Stimulated activated CD4-positive, alpha-beta T cell treated with anti-CD3 and anti-CD28 coated beads, Interleukin-15, amount 100 ng/mL, for 1 hour (primary cell): ENCODE measurements at places on chromosomes 4 and X.

DNA sequence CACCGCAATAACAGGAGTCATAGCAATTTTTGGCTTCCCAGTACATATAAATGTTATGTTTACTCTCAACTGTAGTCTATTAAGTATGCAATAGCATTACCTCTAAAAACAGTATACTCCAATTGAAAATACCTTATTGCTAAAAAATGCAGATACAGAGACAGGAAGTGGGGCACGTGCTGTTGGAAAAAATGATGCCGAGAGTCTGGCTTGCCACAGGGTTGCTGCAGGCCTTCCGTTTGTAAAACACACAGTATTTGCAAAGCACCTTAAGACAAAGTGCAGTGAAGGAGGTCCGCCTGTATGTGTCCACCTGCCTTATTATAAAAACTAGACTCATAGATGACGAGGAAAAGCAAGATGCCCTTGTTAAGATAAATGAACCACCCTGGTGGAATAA, 23.5 kb downstream of the CD99 start:
- DNase-seq: no peak

DNA sequence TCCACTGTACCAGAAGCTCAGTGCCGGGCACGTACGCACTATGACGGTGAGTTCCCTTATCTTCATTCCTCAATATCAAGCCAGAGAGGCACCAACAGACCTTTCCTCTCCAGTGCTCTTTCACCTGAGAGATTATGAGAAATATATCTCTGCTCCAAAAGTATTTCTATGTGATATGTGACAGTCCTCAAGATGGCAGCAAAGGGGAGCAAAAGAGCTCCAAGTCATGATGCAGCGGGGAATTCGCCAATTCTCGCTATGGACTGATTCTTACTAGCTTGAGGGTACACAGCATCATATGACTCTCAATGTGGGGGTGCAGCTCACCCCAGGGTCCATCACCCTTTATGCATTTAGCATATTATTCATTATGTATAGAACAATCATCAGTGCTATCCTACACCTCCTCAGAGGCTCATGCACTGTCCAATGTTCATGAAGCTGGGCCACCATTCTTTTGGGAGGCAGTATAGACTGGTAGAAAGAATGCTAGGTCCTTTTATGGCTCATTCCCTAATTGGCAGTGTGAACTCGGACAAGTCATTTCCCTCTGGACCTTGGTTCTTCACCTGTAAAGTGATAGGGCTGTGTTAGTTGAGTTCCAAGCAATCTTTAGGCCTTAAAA, 12.8 kb upstream of the IQSEC2 start:
- no peak for DNase-seq

DNA sequence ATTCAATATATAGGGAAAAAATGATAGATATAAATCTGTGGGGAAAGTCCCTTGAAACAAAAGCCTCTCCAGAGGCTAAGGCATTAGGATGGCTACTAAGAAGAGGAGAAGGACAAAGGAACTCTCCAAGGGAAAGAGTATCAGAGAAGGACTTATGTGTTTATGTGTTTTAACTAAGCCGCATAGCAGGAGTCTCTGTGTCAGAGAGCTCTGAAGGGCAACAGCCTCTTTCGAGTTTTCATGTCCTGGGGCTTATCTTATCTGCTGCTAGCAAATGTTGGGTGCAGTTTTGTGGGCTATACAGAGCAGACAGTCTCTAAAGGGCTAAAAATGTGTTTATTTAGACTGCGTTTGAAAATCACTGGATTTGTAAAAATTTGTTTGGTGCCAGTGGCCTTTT, 1145.6 kb upstream of the DIAPH2 start:
- no peak for DNase-seq

DNA sequence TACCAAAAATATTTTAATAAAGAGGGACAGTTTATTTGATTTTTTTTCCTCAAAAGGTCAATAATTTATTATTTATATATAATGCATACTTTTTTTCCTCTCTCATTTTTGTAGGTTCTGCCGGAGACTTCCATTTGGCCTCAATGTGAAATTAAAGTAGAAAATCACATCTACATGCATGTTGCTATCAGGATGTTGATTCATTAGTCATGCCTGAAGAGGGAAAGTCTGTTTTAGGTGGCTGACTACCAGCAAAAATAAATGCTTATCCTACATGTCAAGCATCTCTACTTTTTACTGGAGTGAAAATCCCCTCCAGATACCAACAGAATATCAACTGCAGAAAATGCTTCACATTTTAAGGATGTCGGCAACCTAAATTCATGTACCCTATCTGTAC, 41.5 kb downstream of the KIAA0232 start:
- no peak for DNase-seq

- no peak for DNase-seq
Measured at GRCh38 chr4:101696276-101697010, 94.1 kb upstream of the BANK1 start.

GRCh38 chrX:153572601-153573000, 26.3 kb downstream of the CCNQ start:
- DNase-seq: no peak

DNA sequence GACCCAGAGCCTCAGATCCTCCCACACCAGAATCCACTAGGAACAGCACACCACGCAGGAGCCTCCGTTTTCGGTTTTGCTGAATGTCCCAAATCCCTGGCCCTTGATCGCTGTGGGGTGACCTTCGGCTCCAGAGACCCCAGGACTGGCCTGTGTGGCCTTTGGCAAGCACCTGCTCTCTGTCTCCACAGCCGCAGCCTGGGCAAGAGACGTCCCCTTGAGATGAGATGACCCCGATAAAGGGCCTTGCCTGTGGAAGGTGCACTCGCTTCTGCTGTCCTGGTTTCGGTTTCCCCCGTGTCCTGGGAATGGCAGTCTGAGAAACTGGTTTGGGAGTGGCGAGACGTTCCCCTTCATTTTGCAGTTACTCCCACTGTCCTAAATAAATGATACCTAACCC, 9.6 kb downstream of the PSAPL1 start:
- no peak for DNase-seq

- DNase-seq: no peak
Measured at GRCh38 chr4:32061916-32062315, 1341.7 kb downstream of the PCDH7 start.

GRCh38 chrX:5242091-5242790, 986.4 kb downstream of the NLGN4X start:
- DNase-seq: no peak

DNA sequence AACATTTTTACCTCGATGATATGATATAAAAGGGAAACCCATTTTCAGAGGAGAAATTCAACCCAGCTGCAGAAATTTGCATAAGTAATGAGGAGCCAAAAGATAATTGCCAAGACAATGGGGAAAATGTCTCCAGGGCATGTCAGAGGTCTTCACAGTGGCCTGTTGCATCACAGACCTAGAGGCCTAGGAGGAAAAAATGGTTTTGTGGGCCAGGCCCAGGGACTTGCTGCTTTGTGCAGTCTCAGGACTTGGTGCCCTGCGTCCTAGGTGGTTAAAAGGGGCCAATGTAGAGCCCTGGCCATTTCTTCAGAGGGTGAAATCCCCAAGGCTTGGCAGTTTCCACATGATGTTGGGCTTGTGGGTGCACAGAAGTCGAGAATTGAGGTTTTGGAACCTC, 106.9 kb downstream of the CPXCR1 start:
- DNase-seq: no peak

DNA sequence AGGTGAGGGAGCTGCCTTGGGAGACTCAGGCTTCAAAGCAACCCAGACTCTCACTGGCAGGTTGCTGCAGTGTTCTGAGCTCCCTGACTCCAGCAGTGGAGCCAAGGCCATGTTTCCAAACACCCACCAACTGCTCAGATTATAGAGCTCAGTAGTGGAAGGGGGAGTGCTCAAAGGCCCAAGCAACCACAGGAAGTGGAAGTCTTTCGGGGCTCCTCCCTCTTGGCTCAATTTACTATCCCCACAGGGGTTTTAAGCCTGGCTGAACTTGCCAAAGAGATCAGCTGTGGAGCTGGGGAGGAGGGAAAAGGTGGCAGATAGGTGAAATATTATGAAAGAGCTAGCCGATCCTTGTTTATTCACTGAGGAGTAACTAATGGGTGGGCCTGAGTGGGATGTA, 82.5 kb downstream of the HPRT1 start:
- DNase-seq: no peak

DNA sequence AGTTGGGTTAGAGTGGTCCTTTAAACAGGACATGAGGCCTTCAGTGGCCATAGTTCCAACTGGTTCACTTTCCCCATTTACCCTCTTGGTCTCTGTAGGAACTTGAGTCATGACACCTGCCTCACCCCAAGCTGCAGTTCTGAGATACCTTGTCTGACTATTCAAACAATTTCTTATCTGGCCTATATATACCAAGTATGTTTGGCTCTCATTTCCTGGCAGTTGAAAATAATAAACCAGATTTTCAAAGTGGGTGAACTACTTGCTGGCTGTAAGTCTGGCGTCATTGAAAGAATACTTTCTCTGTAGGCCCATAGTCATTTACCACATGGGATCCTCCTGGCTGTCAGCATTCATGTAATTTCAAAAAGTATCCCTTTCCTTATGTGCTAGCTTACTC, 228.8 kb downstream of the SHROOM3 start:
- no peak for DNase-seq

- DNase-seq: no peak
Measured at GRCh38 chrX:123489011-123489410, 243.8 kb downstream of the THOC2 start.

GRCh38 chrX:125622899-125623298, 303.2 kb downstream of the TEX13C start:
- no peak for DNase-seq

DNA sequence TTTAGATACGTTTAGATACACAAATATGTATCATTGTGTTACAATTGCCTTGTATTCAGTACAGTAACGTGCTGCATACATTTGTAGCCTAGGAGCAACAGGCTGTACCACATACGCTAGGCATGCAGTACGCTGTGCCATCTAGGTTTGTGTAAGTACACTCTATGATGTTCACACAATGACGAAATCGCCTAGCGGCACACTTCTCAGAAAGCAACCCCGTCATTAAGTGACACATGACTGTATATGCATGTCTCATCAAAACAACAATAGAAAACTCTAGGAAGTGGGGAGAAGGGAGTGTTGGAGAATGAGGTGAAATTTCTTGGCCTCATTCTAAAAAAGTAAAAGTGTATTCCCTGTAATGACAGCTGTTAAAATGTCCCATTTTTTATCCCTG, 32.7 kb downstream of the CCDC149 start:
- no peak for DNase-seq

GRCh38 chrX:25015486-25016360, at the start of gene ARX:
ARX (minus strand) TSS chrX:25015965; CDS start chrX:25015737, 228 bp downstream.
- no peak for DNase-seq

GRCh38 chr4:123496421-123496820, 99.8 kb downstream of the SPRY1 start:
- no peak for DNase-seq

GRCh38 chr4:164871673-164872072, 5.3 kb upstream of the APELA start:
- DNase-seq: no peak

- DNase-seq: no peak
Measured at GRCh38 chrX:63050225-63050624, 300.9 kb downstream of the SPIN4 start.

DNA sequence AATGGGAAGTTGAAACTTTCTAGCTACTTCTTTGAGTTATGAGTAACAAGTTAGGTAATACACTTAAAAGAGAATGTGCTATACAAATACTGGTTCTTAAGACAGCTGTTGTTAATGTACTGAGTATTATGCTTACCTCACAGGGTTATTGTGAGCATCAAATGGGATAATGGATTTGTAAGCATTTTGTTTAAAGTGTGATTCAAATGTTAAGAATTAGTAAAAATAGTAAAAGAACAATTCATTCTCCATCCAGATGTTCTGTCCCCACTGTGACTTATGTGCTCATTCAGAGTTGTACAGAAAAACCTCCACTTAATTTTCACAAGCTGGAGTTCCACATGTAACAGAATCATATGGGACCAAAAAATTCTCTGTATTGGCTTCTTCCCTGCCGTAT, 63.6 kb downstream of the AR start:
- no peak for DNase-seq

- DNase-seq: no peak
Measured at GRCh38 chrX:47047989-47048388, 30.3 kb upstream of the RGN start.

GRCh38 chr4:170875868-170876267, 786.1 kb upstream of the AADAT start:
- no peak for DNase-seq

DNA sequence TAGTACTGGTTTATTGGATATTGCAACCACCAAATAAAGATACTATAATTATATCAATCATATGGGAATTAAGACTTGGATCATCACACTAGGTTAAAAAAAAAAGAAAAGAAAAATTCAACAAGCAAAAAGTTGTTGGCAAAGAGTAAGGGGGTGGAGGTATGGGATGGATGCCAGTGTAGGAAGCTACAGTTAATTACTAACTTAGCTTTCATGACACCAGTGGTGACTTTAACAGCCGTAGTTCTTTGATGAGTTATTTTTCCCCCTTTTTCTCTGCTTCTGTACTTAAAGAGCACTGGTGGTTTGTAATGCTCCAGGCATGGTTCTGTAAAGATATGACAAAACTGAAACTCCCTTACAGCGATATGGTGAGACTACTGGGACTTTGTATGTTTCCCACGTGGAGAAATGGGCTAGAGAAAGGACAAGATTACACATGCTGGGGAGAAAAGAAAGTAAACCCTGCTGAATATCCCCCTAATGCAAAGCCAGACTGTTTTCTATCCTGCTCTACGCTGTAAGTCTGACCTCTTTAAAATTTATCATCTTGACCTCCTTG, 210.8 kb downstream of the SPOCK3 start:
- no peak for DNase-seq

DNA sequence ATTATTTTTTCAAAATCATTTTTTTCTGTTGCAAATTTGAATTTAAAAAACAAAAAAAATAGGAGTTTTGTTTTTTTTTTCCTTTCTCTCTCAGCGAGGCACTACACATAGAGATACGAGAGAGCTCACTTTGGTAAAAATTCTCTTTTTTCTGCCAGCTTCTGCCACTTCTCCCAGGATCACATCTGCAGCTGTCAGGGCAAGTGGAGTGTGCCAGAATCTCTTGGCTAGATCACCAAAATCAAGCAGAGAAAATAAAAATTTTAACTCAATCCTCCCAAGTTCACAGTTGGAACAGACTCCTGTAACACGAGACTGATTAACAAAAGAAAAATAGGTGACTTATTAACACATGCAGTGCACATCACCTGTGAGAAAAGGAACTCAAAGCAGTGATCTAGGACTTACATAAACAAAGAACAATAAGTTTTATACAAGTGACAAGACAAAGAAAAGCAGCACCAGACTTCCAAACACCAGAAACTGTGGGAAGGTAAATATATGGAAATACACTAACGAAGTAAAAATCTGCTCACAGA, 213.2 kb upstream of the ZFP42 start:
- DNase-seq: no peak

DNA sequence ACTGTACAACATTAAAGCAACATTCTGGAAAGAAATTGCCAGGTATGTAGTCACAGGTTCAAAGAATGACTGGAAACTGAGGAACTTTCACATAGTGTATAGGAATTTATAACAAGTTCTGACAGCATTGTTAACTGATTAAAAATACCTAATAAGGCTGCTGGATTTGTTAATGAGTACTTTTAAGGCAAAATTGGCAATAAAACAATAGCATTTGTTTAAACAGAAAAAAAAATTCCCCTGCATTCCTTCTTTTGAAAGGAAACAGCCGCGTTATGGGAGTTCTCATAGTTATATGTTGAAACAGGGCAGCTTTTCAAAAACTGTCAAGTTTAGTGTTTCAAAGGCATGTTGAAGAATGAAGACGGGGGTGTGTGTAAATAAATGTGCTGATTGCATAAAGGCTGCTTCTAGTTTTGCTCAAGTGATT, 282.5 kb upstream of the FAT1 start:
- no peak for DNase-seq

- no peak for DNase-seq
Measured at GRCh38 chr4:77501851-77502250, 103.8 kb upstream of the CXCL13 start.

- no peak for DNase-seq
Measured at GRCh38 chrX:139795196-139795595, 87.2 kb upstream of the MCF2 start.
